ENCODE measurements at places on chromosomes 6 and 20.

DNA sequence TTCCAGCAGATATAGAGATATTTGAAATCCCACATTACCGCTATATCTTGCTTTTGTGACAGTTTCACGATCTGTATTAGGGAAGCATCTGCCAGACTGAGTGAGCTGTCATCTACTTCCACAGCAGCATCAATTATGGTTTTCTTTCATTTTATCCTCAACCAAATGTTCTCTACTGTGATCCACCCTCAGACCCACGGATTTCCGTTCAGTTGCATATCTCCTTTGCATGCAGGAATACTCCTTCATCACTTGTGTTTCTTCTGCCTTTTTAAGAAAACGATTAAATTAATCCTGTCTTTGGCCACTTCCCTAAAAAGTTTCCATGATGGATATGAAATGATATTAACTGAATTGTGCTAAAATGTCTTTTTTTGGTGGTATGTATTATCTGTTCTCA is 262.1 kb upstream of the ADGRB3 start:
- no peak for DNase-seq

DNA sequence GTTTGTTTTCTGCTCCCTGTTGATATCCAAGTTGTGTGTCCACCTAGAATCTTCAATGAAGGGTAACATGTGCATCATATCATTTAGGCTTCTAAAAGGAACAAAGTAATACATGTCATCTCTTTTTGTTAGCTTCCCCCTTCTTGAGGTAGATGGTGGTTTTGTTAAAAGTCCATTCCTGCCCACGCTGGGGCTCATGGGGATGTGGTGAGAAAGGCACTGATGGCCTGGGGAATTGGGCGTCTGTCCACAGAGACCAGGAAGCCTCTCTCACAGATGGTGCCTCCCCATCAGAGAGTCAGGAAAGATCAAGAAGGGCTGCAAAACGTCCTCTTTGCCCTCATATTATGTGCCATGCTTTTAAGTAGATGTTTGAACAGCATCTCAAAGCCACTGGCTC is 32.5 kb downstream of the GNAS start:
- DNase-seq: no peak

DNA sequence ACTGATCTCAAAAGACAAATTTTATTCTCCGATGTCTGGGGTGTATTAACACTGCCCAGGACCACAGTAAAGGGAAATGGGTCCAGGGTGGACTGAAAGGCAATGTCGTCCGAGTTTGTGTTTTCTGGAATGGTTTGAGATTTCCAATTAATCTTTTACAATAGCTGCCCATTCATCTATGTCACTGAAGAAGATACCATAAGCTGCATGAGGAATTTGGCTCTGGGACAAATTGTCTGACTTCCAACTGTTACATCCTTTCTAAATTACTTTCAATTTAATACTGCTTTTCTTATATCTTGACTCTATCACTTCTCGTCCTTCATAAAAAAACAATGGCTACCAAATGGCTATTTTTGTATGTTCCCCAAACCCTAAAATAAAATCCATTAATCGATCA is 130.7 kb upstream of the KCNK16 start:
- peak; percentile 64 for DNase-seq

GRCh38 chr20:37288091-37288490 is 1.4 kb upstream of the MANBAL start:
- DNase-seq: no peak

DNA sequence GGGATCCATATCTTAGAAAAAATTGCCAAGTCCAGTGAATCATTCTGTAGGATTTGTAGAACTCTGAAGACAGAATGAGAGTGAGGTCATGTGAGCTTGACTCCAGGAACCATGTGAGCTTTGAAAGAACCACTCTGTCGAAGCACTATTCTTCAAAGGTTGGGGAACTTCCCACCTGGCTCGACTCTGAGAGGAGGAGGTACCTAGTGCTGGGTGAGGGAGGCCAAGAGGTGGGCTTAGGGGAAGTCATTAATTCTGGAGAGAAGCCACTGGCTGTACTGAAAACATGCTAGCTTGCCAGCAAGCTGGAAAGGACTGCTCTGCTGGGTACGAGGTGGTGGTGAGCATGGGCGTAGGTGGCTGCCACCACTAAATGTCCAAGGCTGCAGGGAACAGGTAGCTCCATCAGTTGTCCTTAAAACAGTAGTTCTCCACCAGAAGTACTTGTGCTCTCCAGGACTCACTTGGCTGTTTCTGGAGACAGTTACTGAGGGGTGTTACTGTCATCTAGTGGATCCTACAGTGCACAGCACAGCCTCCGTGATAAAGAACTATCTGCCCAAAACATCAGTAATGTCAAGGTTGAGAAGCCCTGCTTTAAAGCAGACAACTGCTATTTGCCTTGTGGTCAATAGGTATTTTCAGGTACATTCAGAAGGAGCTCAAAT is 34.7 kb upstream of the SYNJ2 start:
- no peak for DNase-seq

GRCh38 chr6:36598326-36598725 is 4.2 kb downstream of the SRSF3 start:
- DNase-seq: no peak

- no peak for DNase-seq
Measured at GRCh38 chr6:43092635-43093034, 16.5 kb downstream of the PTK7 start.

- DNase-seq: no peak
Measured at GRCh38 chr6:128754658-128755256, 128.2 kb upstream of the LAMA2 start.

DNA sequence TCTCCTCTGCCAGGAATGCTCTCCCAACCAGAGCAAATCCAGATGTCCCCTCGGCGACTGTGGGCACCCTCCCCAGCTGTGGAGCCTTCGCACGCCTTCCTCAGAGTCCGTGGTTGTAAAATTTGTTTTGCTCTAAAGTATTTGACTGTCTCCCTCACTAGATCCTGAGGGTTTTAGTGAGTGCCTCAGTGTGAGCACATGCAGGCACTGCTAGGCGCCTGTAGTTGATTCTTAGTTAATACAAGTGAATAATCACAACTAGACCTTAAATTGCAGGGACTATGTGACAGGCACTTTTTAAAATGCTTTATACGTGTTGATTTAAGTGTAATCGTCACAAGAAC is 680 bp upstream of the MTCH1 start:
- DNase-seq: no peak

GRCh38 chr6:44580901-44581300 is 193.4 kb downstream of the CDC5L start:
- peak; percentile 57 for DNase-seq

DNA sequence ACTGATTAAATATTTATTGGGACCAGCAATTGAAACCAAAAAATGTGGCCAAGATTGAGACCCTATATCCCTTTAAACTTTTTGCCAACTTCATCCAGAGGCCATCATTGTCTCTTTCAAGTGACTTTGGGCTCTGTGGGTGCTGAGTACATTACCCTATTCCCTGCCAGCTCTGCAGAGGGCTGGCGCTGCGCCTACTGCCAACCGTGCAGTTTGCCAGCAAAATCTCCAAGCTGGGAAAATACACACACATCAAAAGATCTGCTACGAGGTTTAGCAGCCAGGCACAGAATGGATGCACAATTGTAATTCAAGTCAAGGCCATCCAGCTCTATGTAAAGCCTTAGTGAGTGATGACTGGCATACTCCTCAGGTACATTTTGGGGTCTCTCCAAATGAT is 125.0 kb downstream of the CBLN4 start:
- no peak for DNase-seq

GRCh38 chr6:81979329-81979728 is 226.8 kb upstream of the TENT5A start:
- DNase-seq: no peak

DNA sequence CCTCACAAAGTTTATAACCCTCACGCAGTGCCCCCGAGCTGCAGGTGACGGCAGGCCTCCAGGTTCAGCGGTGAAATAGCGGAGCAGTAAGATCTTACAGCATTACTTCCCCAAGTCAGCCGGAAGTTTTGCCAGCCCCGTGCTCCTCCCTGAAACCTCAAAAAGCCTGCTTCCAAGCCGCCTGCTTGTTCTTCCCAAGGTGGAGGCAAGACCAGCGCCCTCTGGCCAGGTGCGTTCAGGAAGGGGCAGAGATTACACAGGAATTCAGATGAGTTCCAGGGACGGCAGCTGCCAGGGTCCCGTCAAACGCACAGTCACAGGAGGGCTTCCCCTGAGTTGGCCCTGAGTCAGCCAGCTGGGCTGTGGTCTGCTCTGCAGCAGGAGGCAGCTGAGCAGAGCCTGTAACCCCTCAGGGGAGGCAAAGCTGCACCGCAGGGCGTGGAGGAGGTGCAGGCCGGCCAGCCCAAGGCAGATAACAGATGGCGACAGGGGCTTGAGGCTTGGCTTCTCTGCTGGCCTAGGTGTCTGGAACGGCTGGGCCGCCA is 124.1 kb upstream of the RPS6KA2 start:
- peak; percentile 22 for DNase-seq

GRCh38 chr6:161598896-161599295 is 325.0 kb upstream of the AGPAT4 start:
- DNase-seq: no peak

- DNase-seq: no peak
Measured at GRCh38 chr20:46945465-46945864, 50.8 kb downstream of the EYA2 start.

GRCh38 chr6:31525932-31526591 is 2.7 kb upstream of the MCCD1 start:
- no peak for DNase-seq

GRCh38 chr6:148325316-148326068 is 17.1 kb upstream of the SASH1 start:
- no peak for DNase-seq

DNA sequence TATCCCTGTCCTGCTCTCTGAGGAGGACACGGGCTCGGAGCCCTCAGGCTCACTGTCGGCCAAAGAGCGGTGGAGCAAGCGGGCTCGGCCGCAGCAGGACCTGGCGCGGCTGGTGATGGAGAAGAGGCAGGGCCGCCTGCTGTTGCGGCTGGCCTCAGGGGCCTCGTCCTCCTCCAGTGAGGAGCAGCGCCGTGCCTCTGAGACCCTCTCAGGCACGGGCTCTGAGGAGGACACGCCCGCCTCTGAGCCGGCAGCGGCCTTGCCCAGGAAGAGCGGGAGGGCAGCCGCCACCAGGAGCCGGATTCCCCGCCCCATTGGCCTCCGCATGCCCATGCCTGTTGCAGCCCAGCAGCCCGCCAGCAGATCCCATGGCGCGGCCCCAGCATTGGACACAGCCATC is 14.2 kb upstream of the SLC22A7 start:
- no peak for DNase-seq

DNA sequence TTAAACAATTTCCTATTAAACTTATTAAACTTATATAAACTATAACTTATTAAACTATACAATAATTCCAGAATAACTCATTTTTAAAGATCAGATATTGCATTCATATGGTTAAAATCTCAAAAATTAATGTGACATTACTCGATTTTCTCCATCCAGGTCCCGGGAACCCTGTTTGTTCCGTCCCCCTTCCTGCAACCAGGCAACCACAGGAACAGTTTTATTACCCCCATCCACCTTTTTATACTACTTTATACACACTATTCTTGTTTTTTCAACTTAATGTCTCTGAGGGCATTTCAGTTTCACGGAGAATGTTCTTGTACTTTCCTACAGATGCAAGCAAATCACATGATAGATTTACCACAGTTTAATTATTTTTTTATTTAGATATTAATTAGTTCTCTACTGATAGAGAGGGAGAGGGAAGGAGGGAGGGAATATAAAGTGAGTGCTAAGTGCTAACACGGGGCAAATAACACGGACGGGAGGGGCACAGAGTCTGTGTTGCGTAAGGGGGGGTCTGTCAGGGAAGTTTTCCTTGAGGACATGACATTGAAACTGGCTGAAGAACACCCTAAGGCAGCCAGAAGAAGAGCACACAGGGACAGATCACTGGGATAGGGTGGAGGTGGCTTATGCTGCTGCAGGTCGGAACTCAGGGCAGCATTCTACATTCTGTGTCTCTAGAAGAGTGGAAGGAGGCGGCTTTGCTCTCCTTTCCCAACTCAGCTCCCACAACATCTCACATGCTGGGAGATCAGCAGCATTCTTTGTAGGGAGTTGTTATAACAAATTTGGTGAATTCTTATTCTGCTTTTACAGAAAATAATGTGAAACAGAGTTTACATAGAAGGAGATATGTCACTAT is 225.2 kb downstream of the FOXC1 start:
- no peak for DNase-seq

DNA sequence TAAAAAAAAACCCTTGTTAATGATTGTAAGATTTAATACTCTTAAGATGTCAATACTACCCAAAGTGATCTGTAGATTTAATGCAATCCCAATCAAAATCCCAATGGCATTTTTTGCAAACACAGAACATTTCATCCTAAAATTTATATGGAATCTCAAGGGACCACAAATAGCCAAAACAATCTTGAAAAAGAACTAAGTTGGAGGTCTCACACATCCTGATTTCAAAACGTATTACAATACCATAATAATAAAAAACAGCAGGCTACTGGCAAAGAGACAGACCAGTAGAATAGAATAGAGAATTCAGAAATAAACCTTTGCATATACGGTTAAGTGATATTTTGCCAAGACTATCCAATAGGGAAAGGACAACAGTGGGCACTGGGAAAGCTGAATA is 331.9 kb upstream of the JARID2 start:
- DNase-seq: no peak

DNA sequence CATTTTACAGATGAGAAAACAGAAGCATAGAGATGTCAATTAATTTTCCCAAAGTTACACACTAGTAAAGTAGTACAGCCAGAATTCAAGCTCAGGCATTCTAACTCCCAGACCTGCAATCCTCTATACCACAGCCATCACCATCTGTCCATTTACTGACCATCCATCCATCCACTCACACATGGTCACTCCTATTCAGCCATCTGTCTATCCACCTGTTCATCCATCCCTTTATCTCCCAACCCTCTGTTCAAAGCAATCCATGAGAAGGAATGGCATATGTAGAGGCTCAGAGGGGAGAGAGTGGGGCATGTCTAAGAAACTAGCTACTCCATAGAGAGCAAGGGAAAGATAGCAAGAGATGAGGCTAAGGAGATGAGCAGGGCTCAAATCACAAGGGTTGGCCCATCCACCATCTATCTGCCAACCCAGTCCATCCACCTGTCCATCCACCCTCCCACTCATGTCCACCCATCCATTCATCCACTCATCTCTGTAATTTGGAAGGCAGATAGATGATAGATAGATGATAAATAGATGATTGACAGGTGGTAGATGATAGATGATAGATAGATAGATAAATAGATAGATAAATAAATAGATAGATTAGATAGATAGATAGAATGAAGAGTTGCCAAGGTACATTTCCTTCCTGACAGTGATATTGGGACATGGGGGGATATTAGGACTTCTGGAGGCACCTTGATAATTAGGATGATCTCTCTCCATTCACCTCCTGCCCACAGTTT is 12.2 kb upstream of the C6orf132 start:
- no peak for DNase-seq

DNA sequence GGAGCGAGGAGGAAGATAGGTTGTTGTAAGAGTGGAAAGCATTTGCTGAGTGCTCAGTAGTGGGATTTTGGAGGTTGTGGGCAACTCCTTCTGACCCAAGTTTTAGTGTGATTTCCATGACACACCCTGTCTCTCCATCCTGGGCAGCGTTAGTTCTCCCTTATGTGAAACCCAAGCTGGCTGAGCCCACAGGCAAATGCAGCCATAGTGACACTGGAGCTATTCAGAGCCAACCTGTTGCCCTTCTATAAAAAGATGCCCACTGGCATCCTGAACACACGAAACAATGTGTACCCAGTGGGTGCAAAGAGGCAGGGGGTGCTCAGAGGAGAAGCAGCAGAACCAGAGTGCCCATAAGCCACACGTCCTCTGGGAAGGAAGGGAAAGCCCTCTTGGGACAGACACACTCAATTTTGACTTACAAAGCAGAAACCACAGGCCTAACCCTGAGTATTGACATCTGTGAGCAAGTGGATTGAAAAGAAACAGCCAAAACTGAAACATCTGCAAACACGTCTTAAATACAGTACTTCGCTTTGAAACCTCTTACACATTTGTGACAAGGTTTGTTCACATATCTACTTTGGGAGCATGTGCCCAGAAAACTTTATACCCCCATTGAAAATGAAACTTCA is 54.6 kb downstream of the BPIFB1 start:
- DNase-seq: no peak

All from fibroblast of lung (primary cell).